ENCODE measurements at places on chromosomes 7 and 10. TPM values are rescaled to one million over a fixed set of nuclear protein-coding genes. Genes with fewer than 3 reads are reported as not detected.

The ANKRD61 gene
- total RNA-seq = 0.72 TPM

The TDRD1 gene
- not detected for total RNA-seq

The PLAC9 gene
- total RNA-seq = 0.16 TPM

The ADAMTS14 gene
- total RNA-seq = 0.09 TPM

The SCD gene
- total RNA-seq = 155 TPM

The CHCHD2 gene
- total RNA-seq = 695 TPM

Data from A549 treated with AZD2906 at 1 μM for 4 hours (cell line).